ENCODE measurements at places on chromosomes 4 and X.
A peak's percentile ranks its signal among the peaks of the same experiment; 100 is the strongest.

- no peak for DNase-seq
These were observed 1.4 kb downstream of the TCEAL2 start for GRCh38 chrX:102126863-102127262.

DNA sequence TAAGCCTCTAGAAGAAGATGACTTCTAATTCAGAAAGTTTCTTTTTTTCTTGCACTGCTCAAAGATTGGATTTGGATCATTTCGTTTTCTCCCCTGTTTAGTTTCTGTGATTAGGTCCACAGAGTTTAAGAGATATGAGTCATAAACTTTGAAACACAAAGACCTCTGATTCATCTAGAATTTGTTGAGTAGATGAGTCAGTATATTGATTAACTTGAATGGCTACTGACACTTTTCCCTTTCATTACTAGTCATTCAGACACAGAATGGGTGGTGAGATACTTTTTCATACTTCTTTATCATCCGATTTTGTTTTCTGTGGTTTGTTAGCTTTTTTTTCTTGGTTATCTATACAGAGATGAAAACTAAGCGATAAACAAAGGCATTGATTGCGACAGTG is 34.1 kb upstream of the AFF2 start:
- DNase-seq: no peak

GRCh38 chrX:24169211-24169610 is 19.7 kb downstream of the ZFX start:
- DNase-seq: no peak

- no peak for DNase-seq
These were observed 474.0 kb upstream of the TECRL start for GRCh38 chr4:64883087-64883807.

- no peak for DNase-seq
These were observed 192.9 kb upstream of the CNKSR2 start for GRCh38 chrX:21181232-21181853.

- no peak for DNase-seq
These were observed 21.7 kb downstream of the INPP4B start for GRCh38 chr4:142824368-142824767.

GRCh38 chrX:24260842-24261550 is 52.9 kb downstream of the SUPT20HL2 start:
- no peak for DNase-seq

- DNase-seq: no peak
These were observed 28.1 kb downstream of the SLC25A43 start for GRCh38 chrX:119427024-119427794.

DNA sequence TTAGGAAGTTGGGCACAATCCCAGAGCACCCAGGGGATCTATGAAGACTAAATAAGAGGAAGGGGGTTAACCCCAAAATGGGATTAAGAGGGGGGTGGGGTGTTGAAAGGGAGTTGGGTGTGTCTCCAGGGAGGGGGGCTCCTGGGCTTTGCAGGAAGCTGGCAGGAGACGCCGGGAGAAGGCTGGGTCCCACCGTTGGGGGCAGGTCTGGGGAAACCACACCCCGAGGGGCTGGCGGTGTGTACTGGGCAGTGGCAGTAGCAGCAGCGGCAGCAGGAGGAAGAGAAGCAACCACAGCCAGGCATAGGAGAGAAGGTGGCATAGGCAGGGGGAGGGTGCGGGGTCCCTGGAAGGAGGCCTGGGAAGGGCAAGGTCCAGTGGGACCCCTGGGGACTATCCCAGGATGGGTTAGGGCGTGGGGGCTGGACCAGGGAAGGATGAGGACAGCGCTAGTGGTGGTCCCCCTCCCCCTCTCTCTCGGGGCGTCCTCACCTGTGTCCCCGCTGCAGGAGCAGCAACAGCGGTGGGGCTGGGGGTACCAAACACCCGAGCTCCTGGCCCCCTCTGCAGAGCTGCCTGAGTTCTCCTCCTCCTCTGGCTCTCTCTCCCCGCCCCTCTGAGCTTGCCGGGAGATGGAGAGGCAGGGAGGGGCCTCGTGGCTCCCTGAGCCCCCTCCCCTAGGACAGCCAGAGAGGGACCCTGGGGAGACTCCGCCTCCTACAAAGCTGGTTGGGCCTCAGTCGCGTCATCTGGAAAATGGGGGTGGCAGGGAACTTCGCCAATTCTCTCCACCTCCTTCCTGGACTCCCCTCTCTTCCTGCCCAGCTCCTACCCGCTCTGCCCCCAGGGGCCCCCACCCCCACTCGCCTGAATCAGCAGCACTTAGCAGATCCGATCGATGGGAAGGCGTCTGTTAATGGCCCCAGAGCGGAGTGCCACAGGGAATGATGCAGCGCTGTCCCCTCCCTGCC is at the start of gene KCND1:
KCND1 (minus strand) TSS at position 596 of the 971 bp plus-strand sequence. CDS start 1,573 bp downstream, outside the sequence.
- no peak for DNase-seq

GRCh38 chr4:150209140-150209829 is 131.0 kb downstream of the DCLK2 start:
- DNase-seq: peak; percentile 28

DNA sequence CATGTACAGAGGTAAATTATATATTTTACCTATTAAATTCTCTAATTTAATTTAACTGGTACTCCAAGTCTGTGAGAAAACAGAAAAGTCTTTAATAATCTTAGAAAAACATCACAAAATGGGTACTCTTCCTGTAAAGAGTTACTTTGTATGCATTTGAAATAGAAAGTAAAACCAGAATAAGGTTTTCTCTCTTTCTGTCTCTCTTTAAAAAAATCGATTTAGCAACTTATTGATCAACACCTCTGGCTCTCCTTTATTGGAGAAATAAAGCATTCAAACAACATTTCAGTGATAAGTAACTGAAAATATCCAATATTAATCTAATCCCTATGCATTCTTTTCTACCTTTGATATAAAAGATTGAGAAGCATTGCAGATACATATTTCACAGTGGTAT is 27.4 kb downstream of the ATOH1 start:
- DNase-seq: no peak

DNA sequence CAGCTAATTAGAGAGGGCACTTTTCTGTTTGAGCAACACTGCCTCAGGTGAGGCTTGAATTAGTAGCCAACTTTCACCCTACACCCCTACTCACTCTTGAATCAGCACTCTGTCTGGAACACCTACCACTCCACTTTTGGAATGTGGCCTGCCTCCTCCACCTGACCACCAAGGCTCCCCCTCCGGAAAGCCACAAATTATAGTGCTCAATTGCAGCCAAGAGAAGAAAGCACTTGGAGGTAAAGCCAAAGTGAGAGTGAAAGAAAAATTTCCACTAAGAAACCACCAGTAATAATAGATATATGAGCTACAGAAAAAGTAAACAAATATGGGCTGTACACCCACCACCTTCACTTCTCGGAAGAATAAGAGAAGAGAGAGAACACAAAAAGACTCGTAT is 41.1 kb downstream of the PPP3CA start:
- DNase-seq: no peak

GRCh38 chr4:148055844-148056243 is 324.0 kb downstream of the ARHGAP10 start:
- DNase-seq: no peak

DNA sequence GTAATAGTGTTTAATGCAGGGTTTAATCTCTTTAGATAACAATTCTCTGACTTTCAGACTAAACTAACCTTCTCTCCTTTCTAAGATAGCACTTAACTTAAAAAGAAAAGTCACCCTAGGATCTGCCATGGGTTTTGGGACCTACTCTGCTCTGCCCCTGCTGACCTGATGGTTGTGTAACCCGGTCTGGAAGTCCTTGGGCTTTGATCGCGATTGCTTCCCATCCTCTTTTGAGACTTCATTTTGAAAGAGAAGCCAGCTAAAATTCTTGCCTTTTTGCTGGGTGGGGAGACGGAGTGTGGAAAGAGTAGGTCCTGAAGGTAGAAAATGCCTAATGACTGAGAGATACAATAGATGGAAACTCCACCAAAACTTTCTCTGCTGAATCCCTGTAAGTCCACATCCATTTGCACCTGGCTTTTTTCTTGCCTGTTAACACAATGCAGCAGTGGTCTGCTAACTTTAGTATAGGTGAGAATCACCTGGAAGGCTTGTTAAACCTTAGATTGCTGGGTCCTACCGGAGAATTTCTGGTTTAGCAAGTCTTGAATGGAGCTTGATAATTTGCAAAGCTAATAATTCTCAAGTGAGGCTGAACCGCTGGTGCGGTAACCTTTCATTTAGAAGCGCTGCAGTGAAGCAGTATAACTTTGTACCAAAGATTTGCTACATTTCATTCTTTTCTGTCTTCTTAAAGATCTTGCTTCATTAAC is 45.6 kb upstream of the CCSER1 start:
- DNase-seq: no peak

- no peak for DNase-seq
These were observed 27.0 kb upstream of the ZNF280C start for GRCh38 chrX:130295519-130296296.

DNA sequence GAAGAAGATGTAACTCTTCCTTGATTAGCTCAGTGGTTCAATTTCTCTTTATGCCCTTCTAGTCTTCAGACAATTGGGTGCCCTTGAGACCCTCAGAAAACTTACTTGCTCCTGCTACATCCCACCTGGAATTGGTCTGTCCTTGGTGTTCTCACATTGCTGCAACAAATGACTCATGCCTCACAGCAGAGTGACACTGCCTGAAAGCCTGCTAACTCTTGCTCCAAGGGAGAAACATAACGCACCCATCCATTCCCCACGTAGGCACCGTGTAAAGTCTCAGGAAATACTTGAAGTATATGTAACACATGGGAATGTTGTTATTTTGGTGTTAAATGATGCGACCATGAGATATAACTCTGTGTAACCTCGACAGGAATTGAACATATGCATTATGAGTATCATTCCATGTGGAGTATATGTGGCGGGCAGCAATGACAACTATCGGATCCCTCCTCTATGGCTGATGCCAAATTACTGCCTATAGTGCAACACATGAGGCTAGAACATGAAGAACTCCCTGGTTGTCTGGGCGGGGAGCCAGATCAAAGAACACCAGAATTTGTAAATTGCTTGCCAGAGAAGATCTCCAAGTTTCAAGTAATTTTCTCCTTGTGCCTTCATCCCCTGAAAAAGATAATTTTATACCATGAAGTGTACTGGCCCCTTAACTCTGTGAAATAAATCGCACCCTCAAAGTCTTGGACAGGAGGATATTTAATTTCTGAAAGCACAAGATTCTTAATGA is 231.3 kb upstream of the STK26 start:
- DNase-seq: no peak

DNA sequence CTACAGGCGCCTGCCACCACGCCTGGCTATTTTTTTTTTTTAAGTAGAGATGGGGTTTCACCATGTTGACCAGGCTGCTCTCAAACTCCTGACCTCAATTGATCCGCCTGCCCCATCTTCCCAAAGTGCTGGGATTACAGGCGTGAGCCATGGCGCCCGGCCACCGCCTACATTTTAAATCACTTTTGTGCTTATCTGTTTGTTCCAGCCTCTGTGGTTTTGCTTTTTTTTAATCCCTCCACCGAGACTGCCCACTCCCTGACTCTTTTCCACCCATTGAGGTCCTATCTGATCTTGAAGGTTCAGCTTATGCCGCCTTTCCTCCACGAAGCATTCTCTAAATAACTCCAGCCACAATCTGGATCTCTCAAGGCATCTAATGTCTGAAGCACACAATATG is 73.5 kb downstream of the CHRDL1 start:
- no peak for DNase-seq

DNA sequence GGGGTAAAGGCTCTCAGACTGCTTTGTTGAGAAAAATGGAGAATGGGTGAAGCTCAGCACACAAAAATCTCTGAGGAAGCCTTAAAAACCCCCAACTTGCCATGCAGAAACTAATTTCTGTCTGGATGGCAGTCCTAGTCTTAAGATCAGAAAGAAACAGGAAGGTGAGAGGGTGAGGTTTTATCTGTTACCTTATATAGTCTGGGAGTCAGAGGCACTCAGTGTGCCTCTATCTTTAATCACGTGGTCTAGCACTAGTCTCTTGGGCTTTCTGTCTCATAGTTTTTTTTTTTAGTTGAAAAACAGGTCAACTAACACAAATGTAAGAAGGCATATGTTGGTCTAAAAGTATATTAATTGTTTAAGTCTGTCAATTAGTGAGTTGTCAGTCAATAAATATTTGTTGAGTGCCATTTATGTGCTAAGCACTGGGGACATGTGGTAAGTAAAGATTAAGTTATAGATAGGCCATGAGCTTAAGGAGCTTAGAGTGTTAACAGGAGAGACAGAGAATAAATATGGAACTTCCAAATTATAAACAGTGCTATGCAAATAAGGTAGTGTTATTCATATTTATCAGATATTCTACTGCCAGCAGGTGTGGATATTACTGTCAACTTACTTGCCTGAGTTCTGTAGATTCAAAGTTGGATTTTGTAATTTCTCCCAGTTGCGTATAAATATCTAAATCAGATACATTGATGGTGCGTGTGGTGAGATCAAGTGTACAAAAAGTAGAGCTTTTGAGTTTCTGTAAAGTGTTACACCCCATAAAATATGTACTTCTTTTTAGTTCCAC is 7.0 kb downstream of the CYBB start:
- DNase-seq: no peak

DNA sequence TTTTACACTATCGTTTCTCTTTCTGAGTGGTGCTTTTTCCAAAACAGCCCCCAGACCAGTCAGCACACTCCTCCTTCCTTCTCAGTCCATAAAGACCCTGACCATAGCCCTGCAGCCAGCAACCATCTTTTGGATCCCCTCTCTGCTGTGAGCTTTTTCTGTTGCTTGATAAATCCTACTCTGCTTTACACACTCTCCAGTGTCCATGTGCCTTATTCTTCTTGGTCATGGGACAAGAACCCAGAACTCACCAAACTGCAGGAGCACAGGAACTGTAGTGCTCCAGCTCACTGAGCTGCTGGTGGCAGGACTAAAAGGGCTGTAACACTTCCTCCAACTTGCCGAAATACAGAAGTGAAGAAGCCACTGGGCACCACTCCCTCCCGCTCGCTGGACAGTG is 32.5 kb downstream of the COX18 start:
- no peak for DNase-seq

- no peak for DNase-seq
These were observed 752 bp downstream of the ERAS start for GRCh38 chrX:48826876-48827653.

DNA sequence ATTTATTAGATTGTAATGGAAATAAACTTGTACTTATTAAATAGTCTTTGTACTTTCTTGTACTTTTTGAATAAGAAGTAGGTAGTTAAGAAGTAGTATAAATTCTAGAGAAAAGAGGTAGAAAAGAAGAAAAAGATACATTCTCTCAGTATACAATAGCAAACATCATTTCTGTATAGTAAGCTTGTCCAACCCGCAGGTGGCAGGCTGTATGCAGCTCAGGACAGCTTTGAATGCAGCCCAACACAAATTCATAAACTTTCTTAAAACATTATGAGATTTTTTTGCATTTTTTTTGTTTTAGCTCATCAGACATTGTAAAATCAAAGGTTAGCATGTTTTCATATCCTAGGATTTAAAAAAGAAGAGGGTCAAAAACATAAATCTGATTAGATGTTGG is 441.6 kb downstream of the DTHD1 start:
- no peak for DNase-seq

DNA sequence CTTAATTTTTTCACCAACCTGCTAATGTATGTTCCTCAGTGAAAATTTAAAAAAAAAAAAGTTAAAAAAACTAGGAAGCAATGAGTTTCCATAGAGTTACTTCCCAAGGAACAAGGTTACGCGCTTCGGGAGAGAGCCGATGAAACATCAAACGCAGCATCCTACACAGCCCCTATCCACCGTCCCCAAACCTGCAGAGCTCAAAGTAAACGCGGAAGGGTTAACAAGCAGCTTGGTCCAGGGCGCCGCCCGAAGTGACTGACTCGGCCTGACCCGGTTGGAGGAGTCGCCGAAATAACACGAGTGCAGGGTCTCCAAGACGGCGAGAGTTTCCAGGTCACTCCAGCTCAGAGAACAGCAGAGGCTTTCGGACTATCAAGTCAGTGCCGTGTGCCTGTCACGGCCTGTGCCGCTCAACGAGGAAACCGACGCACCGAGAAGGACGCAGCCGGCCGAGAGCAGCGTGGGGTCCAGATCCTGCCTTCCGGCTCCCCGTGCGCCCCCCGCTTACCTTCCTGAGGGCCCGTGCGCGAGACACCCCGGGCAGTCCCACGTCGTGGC is 512 bp downstream of the NOP14 start:
- DNase-seq: peak; percentile 30

Data from NT2/D1 (cell line).